ENCODE measurements at places on chromosomes 13 and 19.

- no peak for DNase-seq
Measured at GRCh38 chr13:58207501-58207900, 576.0 kb downstream of the PCDH17 start.

DNA sequence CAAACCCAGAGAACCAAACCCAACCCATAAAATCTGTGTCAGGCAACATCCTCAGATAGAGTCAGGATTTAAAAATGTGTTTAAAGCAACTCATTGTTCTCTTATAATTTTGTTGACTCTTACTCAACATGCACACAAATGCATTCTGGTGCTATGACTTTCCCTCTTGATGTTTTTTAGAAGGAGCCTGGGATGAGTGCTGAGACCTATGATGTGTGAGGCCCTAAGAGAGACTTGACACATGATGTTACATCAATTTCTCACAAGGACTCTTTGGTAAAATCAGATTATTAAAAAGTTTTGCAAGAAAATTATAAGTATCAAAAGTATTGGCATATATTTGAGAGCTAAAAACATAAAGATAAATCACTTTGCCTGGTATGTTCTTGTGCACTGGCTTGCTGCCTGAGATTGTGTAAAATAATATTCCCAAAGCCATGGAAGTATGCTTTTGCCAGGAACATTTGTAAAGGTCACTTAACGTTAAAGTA is 173.9 kb downstream of the DCLK1 start:
- DNase-seq = no peak

DNA sequence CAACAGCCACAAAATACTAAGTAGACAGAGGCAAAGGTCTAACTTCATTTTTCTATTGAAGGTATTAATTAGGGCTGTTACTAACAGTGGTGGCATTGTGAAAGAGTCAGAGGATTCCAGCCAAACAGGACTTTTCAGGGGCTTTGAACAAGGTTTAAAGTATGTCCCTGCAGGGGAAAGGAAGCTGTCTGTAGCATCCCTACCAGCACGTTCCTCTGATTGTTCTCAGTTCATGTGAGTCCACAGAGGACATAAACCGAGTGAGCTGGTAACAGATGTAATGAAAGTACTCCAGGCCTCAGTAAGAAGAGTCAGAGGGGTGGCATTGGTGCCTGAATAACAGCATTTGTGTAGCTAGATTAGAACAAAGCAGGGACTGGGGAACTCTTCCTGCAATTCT is 15.3 kb upstream of the SPATA13 start:
- no peak for DNase-seq

GRCh38 chr19:33197591-33198000 is 3.5 kb downstream of the LRP3 start:
- DNase-seq = no peak

DNA sequence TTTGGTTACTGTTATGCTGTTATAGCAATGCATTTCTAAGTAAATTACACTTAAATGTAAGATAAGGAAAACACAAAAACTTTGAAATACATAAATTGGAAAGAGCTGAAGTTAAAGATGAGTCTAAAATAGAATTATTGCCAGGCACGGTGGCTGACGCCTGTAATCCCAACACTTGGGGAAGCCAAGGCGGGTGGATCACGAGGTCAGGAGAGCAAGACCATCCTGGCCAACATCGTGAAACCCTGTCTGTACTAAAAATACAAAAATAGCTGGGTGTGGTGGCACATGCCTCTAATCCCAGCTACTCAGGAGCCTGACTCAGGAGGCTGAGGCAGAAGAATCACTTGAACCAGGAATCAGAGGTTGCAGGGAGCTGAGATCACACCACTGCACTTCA is 905.4 kb upstream of the GPC6 start:
- DNase-seq = no peak

DNA sequence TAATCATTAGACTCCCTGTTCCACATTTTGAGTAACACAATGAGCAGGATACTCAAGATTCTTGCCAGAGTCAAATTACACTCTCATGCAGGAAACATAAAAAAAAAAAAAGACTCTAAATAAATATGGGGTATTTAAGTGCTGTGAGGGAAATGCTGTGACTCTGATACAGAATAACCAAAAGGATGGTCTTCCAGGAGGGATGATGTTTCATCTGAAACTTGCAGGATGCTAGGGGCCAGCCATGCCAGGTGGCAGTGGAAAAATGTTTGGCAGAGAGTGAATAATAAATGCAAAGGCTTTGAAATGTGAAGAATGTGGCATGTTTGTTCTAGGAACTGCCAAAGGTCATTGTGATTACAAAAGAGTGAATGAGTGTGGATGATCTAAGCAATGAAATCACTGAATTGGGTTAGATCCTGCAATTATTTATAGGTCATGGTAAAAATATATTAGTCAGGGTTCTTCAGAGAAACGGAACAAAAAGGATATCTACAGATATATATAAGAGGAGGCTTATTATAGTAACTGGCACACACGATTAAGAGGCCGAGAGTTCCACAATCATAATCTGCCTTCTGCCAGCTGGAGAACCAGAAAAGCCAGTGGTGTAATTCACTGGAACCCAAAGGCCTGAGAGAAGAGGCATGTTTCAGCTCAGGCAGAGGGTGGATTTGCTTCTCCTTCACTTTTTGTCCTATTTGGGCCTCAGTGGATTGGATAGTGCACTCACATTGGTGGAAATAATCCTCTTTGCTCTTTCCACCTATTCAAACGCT is 1832.8 kb upstream of the MIR17HG start:
- DNase-seq = no peak

DNA sequence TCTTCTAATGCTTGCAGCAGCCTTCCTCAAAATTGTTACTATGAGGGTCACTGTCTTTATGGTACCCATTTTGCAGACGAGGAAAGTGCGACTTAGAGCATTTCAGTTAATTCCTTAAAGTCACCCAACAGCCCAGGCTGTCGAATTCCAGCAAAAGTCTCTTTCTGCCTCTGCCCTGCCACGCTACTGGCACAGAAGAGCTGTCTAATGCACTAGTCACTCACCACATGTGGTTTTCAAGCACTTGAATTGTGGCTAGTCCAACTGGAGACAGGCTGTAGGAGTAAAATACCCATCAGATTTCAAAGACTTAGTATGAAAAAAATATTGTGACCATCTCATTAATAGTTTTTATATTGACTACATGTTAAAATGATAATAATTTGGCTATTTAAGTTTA is 1.7 kb downstream of the FPR1 start:
- no peak for DNase-seq

DNA sequence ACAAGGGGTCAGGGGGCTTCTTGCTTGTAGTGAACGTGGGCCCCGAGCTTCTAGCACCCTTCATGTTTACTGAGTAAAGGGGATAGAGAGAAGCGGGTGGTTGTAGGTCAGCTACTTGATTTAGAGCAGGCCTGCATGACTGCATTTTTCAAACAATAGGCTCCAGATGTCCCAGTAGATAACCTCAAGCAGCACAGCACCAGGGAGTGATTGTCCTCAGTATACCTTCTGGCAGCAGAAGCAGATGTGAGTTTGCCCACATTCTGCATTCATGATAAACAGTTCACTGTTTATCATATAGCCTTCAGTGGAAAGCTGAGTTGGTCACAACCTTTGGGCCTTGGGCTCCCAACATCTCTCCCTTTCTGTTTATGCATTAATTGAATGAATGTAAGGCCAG is 4.8 kb downstream of the ZNF439 start:
- no peak for DNase-seq

GRCh38 chr13:40023595-40024203 is 368.2 kb downstream of the COG6 start:
- no peak for DNase-seq

DNA sequence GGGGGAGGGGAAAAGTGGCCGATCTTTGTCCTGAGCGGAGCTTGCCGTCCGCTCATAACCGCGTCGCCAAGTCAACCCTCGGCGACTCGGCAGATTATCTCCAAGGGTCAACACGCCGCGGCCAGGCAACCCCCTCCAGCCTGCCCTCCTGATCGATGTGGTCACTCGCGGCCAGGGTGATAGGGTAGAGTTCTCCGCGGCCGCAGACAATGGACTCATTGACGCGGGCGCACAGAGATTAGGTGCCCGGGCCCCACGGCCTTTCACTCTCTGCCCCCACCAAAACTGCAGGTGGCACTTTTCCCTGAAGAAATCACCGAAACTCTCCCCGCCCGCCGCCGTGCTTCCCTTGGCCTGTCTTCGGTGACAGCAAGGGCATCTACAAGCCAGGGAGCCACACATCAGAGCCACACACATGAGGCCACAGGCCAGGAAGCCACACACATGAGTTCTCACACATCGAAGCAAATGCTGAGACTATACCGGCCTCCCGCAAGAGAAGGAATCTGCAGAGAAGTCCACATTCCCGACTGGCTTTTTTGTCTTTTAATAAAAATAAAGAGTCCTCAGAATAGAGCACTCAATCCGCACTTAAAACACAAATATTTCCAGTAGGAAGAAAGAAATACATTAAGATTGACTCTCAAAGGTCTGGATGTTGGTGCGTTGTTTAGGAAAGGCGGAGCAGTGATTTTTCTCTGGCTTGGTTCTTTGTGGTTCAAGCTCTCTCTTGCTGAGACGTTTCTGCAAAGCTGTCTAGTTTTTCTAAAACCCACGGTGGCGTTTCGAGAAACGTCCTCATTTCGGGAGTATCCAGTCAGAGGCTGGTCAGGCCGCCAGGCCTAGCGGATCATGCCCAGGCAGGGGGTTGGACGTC is 1.5 kb upstream of the PDX1 start:
- DNase-seq = no peak

DNA sequence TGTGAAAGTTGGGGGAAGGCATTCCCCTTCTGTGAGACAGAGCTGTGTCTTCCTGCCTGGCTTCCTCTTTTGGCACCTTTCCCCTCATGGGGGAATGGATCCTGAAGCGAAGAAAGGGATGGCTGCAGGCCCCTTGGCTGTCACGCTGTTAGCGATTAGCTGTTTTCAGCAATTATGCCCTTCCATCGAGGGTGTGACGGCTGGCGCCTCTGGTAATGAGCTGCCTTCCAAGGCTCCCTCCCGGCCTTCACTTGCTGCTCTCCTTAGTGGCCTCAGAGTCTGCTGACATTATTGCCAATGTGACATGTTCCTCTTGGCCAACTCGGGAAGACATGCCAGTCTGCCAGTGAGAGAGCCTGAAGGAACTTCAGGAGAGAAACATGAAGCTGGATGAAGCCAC is 162.1 kb downstream of the ZIC5 start:
- no peak for DNase-seq

DNA sequence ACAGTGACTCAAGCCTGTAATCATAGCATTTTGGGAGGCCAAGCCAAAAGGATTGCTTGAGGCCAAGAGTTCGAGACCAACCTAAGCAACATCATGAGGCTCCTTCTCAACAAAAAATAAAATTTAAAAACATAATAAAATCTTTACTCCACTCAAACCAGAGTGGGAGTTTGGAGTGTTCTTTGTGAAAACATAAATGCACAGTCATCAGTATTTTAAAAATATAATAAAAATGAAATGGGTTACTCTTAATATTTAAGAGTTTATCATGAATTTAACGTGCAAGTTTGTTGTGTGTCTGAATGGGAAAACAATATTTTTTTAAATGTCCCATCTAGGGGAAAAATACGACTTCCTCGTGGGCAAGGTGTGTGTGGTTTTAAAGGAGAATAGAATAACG is 78.6 kb upstream of the STARD13 start:
- DNase-seq = no peak

DNA sequence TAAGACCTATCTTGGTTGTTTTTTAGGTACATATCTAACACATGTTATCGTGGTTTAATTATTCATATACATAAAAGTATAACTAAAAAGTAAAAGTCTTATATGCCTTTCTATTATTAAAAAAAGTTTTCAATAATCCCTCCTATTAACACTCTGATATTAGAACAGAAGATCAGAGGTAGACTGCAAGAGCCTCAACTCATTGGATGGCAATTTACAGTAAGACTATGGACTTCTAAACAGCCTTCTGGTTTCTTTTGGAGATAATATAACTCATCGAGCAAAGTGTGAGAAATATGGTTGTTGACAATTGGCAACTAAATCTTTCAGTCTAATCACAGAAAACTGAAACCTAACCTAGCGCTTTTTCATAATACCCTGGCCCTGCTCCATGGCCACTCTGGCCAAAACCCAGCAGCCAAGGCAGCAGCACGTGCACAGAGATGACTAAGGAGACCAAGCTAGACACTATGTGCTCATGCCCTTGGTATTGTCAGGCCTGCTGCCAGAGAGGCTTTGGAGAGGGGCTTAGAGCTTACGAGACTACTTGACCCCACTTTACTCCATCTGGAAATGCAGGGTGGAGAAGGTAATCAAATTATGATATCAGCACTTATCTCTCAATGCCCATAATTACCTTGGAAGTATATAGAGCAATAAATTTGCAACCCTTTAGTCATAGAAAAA is 40.6 kb upstream of the EEF1AKMT1 start:
- no peak for DNase-seq

GRCh38 chr13:78121001-78121400 is 202.4 kb upstream of the EDNRB start:
- no peak for DNase-seq

DNA sequence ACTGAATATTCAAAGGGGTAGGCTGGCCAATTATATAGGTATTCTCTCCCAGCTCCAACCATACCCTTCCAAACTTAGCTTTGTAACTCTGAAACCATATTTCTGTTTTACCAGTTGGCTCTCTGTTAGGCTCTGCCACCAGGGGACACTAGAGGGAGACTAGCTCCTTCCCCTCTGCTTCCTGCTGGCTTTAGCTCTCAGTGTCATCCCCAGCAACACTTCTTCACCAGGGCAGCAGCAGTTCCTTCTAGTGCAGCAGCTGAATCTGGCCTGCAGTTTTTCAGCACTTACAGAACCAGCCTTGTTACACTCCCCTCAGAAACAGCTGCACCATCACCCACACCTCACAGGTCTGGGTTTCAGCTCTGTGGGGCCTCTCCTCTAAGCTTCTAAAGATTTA is 51.0 kb upstream of the DOCK9 start:
- DNase-seq = peak; percentile 48

DNA sequence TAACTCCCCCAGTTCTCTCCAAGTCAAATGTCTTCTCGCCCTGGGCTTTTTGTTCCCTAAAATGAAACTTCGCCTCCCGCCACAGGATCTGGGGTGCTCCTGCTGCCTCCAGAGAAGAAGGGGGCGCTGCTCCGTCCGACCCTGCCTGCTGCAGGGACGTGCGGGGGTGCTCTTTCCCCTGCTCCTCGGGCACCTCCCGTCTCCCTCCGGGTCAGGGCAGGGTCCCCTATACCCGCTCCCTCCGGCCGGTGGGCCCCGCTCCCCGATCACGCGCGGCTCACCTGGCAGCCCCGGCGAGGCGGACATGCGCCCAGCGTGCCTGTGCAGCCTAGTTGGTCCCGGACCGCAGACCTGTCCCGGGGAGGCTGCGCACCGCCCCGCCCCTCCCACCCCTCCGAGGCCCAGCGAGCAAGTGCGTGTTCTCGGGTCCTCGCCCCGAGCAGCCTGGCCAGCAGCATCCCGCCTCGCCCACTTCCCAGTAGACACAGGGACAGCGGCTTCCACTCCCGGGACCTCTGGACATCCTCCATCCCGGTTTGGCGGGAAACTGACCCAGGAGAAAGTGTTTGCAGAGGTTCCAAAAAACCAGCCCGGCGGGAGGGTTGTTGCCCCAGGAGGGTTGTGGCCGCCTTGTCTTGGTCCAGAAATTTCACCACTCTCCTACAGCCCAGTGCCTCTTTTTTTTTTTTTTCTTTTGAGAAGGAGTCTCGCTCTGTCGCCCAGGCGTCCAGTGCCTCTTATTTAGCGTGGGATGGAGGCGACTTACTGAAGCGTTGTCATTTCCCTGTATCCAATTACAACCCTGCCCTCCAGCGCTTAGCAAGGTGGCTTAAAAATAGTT is at the start of gene OXGR1:
Gene OXGR1, minus strand, starts transcription at position 460 of the 841 bp plus-strand sequence. CDS start 6,717 bp downstream, outside the sequence.
- DNase-seq = no peak

- DNase-seq = no peak
Measured at GRCh38 chr13:93279982-93280381, 53.4 kb downstream of the GPC6 start.
